ENCODE measurements at places on chromosomes 6 and 20.
A peak's percentile ranks its signal among the peaks of the same experiment; 100 is the strongest.

DNA sequence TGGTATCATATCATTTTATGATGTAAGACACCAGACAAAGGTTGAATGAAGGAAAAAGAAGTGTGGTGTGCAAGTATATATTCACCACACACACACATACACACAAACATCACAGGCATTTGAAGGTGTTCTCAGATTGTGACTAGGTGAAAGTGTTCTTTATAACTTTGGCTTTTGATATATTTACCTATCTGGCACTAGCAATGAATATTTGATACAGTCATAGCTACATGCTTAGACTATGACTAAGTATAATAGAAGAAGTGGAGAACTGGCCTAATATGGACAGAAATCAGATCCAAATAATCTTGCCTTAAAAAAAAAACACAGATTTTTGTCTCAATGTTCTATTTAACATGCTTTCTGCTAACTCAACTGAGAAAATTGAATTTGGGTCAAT lies 809.9 kb downstream of the KIF16B start:
- no peak for DNase-seq

DNA sequence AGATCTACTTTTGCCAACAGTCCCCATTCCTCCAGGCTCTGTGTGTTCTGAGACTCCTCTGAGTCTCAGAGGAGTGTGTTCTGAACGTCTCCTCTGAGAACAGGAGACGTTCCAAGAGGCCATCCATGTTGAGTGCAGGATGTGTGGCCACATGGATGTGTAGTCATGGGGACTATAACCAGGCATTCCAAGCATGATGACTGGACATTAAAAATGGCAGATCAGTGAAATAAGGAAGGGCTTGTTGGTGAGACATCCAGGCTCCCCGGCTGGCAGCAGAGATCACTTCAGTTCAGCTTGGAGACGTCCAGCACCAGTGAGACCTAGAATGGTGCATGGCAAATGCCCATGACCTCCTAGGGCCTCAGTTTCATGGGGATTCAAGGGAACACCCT lies 34.3 kb upstream of the POU5F1 start:
- DNase-seq, result no peak

- no peak for DNase-seq
Measured at GRCh38 chr6:33662318-33662717, 41.2 kb downstream of the ITPR3 start.

GRCh38 chr6:110232450-110232849 lies 52.2 kb downstream of the CDC40 start:
- no peak for DNase-seq

DNA sequence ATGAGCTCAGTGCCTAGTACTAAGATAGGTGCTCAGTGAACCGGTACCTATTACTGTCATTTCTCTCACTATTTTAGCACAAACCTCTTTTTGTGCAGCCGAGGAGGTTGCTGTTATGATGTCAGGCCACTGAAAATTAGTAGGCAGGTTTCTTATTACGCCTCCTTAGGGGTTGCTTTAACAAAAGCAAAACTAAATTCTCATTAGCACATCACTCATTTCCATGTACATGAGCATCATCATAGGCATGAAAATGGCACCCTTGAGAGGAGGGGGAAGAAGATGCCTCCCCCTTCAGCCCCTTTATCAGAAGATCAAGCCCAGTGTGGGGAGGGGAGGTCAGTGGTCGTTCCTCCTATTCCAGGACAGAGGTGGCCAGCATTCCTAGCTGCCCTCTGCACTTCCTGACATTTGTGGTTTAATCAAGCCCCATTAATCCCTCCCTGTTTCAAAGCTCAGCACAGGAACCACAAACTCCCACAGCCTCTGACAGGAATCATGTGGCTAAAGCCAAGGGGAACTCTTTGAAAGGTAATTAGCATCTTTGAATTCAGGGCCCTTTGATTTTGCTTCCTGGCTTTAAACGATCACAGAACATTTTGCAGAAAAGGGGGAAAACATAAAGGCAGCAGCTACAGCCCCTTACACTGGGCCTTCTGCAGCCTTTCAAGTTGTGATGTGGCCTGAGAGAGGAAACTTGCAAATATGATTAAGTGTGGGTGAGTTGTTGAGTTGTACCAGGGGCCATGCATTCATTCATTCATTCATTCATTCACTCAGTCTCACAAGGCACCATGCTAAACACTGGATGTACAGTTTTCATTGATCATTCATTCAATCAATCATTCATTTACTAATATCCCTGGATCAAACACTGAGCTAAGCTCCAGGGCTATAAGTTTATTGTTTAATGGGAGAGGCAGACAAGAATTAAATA lies 31.9 kb upstream of the PSMF1 start:
- DNase-seq, result no peak

GRCh38 chr6:67870321-67870720 lies 764.8 kb upstream of the ADGRB3 start:
- DNase-seq, result no peak

DNA sequence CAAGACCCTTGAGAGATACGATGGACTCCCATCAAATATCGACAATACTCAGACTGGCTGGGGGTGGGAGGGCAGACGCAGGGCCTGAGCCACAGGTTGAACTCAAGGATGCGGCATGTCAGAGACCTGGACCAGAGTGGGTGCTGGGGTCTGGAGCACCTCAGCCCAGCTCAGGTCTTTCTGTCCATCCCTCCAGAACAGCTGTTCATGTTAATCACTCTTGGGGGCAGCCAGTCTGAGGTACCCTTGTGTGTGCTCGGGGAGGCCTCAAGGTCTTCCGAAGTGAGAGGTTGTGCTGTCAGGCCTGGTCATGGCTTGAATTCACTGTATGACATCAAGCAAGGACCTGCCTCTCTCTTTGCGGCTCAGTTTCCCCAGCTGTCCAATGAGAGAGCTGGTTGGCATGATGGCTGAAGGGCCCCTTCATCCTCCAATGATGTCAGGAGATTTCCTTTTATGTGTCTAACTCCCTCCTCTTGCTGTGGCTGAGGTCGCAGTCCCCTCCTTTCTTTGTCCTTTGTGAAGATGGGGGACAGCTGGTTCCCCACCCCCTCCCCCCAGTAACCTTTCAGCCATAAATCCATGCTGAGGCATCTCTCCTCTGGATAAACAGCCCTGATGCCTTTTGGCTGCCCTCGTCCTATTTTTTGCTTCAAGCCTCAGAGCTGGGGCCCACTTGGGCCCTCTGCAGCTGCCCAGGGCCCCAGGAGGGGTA lies 15.3 kb downstream of the MYH7B start:
- DNase-seq, result no peak

DNA sequence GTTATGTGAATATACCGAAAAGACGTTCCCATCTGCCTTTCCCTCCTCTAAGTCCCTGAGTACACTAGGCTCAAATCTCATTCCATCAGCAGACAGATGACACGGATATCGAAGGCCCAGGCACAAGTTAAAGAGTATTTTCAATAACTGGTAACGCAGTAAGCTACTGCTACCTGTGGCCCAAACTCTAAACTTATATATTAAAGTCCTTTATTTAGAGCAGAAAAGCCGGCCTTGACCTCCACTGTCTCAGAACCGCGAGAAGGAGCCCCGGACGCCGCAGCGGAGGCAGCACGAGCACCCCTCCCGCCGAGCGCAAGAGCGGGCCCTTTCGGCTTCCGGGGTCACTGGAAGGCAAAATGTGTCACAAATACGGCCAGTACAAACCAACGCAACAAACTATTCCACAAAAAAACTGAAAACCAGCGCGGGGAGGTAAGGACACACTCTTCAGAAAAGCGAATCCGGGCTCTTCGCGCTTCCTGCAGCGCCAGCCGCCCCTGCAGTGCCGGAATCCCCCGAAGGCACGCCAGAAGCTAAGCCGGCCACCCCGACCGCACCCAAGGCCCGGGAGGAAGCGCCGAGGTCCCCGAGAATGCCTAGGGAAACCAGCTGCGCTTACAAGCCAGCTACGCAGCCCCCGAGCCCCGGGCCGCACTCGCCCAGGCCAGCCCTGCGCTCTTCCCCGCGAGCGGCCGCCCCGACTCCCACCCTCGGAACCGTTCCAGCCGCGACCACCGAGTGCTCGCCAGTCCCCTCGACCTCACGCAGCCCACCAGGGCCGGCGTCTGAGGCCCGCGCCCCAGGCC lies 681 bp downstream of the DIDO1 start:
- DNase-seq, result peak; percentile 38

- no peak for DNase-seq
Measured at GRCh38 chr6:140385679-140386078, 1011.2 kb upstream of the CITED2 start.

DNA sequence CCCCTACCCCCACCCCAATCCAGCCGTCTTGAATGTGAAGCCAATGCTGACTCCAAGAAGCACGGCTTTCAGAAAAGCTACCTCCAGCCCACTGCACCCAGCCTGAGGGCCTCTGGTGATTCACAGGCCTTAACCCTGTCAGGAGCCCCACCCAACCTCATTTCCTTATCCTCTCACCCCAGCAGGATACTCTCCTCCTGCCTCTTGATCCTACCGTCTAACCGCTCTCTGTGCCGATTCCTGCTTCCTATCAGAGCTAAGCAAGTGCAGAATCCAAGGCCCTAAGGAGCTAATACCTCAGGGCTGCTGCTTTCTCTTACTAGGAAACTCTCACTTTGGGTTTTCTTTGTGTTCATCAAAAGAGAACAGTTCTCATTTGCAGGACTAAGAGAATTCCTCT lies 47.2 kb downstream of the TRERF1 start:
- DNase-seq, result no peak

GRCh38 chr20:7379621-7380220 lies 560.5 kb downstream of the HAO1 start:
- DNase-seq, result no peak

DNA sequence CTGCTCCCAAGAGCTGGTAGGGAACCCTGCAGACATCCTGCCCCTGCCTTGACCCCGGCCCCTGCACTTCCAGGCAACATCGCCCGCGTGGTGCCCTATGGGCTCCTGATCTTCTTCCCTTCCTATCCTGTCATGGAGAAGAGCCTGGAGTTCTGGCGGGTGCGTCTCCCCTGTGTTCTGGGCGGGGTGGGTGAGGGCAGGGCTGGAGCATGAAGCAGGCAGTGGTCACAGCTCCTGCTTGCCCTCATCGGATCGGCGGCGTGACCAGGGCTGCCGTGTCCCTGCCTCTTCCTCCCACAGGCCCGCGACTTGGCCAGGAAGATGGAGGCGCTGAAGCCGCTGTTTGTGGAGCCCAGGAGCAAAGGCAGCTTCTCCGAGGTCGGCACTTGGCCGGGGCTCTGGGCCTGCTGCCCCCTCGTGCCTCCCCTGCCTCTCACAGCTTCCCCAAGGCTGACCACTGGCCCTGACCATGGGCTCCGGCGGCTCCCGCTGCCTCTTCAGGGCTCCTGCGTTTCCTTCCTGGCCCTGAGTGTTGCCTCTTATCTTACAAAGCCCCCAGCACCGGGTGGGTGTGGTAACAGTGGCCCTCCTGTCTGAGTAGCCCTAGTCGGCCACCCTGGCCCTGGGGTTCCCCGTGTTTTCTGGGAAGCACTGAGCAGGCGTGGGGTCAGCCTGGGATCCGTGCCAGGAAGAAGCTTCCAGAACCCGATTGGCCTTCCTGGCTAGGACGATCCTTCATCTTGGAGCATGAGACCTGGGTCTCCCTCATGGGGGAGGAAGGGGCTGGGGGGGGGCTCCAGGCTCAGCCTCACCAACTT lies 8.0 kb upstream of the TNFRSF6B start:
- no peak for DNase-seq

DNA sequence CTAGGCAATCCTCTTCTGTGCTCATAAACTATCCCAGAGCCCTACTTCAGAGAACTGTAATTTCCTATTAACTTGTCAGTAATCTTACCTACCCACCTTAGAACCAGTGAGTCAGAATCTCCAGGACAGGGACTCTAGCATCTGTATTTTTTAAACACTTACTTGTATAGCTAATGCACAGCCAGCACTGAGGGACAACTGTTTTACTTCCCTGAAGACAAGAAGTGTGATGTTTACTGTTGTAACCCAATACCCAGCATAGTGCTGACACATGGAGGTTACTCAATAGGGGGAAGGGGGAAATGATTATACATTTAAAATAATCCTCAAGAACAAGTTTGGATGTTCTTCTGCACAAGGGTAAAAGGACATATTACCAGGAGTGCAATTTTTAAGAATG lies 130.8 kb downstream of the BTBD9 start:
- DNase-seq, result no peak

DNA sequence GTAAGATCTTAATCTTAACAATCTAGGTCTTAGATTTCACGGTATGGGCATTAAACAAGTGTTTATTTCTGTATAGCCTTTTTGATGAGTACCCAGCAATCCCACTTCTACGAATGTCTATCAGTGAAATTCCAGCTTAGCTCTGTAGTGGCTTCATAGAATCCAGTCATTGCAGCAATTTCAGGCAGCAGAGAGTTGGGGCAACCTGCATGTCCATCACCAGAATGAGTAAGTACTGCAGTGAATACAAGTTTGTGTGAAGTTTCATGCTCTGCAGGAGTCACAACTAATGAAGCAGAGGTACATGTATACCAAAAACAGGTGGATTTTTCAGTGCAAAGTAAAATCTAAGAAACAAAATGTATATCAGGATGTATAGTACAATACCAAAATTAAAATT lies 151.7 kb downstream of the OR2B2 start:
- DNase-seq, result no peak

DNA sequence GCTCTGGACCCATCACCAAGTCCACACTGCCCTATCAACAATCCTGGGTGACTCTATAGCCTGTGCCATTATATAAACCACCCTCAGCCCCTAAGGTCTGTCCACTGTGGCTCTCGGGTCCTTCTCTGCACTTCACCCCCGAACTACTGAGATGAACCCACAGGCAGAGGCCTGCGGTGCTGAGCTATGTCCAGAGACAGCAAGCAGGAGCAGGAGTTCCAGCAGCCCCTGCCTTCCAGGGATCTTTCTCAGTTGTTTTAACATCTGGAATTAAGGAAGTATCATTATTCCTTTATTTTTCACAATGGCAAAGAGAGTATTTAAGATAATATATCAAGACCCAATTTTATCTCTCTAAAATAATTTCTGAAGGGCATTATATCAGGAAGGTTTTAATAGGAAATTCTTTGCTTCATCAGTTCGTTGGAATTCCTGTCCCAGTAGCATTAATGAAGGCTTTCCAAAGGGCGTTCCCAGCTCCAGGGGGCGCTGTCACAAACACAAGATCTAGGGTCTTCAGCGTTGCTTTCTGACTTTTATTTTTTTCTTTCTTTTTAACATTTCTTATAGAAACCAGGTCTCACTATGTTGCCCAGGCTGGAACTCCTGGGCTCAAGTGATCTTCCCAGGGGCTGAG lies 27.3 kb downstream of the RRBP1 start:
- peak; percentile 46 for DNase-seq

DNA sequence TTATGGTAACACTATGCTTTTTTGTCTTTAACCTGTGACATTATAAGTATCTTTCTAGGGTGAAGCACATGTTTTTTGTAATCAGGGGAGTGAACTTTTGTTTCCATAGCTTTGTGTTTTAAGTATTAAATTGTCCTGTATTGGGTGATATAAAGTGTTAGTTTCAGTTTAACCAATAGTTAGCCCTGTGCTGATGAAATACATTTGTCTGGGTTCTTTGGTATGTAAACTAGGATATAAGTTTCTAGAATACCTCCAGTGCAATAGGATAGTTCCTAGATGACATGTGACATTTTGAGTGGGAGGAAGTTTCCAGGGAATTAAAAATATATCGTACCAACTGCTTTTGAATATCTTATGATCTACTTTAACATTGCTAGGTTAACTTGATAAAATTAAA lies 611.0 kb upstream of the MARCKS start:
- DNase-seq, result no peak

GRCh38 chr6:6654599-6655575 lies 66.4 kb downstream of the LY86 start:
- no peak for DNase-seq
